HuH-7 (cell line): ENCODE measurements at places on chromosomes 13 and 19.

GRCh38 chr19:10736916-10737551, 19.2 kb downstream of the DNM2 start:
- DNase-seq: no peak

GRCh38 chr19:29574510-29574909, 31.6 kb upstream of the POP4 start:
- no peak for DNase-seq

- no peak for DNase-seq
These were observed 173.6 kb downstream of the NDFIP2 start for GRCh38 chr13:79654520-79654919.

DNA sequence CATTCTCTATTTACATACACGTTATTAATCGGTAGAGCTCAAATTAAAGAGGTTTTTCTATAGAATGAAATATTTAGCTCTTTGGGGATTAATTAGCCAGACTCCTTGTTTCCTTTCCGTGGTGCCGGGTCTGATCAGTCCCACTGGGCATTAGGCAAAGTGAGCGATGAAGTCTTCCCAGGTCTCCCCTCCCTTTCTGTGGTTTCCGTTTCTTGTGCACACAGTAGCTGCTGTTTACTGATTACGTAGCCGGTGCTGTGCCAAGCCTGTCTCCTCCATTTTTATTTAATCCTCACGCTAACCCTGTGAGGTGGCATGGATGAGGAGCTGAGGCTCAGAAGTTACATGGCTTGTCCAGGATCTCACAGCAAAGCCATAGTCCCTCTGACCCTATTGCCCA, 9.0 kb downstream of the SLC25A15 start:
- DNase-seq: no peak

DNA sequence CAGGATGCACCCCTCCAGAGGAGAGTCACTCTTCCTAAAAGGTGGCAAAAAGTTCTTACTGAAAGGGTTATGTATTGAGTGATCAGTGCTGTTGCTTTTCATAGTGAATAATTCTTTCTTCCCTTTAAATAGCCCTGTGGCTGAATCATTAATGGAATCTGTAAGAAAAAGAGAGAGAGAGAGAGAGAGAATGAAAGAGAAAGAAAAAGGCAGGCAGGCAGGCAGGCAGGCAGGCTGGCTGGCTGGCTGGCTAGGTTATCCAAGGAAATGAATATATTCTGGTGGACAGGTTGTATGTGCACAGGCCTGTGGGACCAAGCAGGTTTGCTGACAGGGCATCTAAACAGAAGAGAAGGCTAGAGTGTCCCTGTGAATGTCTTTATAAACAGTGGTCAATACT, 100.5 kb downstream of the DLEU7 start:
- DNase-seq: no peak

GRCh38 chr19:17322854-17323253, 11.8 kb downstream of the ANO8 start:
- DNase-seq: no peak
